ENCODE measurements at places on chromosomes 6 and 20. TPM values are rescaled to one million over a fixed set of nuclear protein-coding genes. Genes with fewer than 3 reads are reported as not detected.

DNA sequence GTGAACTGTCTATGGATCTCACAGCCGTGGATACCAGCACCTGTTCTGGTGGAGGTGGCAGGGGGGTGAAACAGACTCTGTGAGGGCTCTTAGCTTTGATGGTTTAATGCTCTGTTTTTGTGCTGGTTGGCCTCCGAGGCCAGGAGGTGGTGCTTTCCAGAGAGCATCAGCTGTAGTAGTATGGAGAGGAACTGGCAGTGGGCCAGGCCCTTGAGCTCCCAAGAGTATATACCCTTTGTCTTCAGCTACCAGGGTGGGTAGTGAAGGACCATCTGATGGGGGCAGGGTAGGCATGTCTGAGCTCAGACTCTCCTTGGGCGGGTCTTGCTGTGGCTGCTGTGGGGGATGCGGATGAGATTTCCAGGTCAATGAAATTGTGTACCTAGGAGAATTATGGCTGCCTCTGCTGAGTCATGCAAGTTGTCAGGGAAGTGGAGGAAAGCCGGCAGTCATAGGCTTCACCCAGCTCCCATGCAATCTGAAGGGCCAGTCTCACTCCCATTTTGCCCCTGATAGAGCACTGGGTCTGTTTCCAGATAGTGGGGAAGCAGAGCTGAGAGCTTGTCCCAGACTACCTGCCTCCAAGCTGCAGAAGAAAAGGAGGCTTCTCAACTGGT is 102.7 kb upstream of the AHI1 start:
- no peak for DNase-seq

GRCh38 chr20:62359491-62360121 is 7.5 kb downstream of the LAMA5 start:
- DNase-seq = peak; percentile 81

DNA sequence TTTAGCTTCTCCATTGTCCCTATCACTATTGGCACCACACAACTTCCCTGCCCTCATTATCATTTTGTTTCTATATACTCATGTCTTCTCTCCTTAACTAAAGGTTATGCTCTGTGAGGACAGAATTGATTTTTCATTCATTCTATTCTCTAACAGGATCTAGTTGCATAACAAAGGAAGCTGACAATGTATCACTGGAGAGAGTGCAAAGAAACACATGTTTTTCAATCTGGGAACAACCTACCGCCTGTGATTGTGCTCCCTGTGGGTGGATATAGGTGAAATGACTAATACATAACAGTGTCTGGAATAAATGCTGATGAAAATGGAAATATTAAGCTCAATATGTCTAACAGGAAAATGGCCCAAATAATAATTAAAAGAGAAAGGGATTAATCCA is 56.6 kb downstream of the COL12A1 start:
- DNase-seq = no peak

GRCh38 chr6:73079611-73079955 is 145.7 kb downstream of the KHDC1L start:
- DNase-seq = no peak

DNA sequence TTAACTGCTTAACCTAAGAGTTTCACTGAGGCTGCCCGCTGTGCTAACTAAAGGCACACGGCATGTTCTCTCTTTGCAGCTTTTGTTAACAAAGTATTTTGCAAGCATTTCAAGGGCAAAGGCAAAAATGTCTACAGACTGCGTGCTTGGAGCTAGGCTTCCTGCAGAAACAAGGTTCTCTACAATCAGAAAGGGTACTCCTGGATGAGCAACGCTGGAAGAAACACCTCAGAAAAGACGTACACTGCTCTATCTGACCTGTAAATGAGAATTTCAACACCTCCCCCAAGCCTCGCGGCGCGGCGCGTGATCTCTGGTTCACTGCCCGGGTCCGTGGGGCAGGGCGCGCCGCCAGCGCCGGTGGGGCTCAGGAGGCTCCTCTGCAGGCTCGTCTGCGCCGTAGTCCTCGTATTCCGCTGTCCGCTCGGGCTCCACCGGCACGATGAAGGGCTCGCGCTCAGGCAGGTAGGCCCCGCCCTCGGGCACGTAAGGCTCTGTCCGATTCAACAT is 120.9 kb downstream of the COL12A1 start:
- peak; percentile 68 for DNase-seq

DNA sequence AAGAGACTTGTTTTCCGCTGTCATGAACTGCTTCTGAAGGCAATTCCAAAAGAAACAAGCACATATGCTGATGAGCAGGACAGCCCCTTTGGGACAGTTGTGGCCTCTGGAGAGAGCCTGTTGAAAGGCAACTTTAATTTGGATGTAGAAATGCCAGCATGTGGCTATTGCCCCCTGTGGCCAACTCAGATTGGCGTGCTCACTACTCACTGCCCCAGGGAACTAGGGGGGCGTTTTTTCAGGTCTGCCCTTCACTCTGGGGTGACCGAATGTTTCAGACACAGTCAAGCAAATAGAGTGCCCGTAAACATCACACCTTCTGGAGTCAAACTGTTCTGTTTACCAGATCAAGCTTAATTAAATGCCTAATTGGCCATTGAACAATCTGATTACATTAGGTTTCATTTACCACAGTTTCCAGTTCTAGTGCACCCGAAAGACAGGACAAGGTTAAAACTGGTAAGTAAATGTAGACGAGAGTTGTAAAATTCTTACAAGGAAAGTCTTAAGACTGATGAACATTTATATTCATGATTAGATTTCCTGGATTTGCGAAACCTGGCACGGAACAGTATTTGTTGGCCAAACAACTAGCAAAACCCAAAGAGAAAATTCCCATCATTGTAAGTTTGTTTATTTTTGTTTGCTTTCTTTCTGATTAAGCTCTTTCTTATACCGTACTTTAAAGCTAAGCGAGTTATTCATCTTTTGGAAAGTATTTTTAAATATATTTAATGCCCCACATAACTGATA is 75.9 kb upstream of the SYNJ2 start:
- DNase-seq = no peak

GRCh38 chr20:51926670-51927305 is 124.5 kb upstream of the SALL4 start:
- DNase-seq = no peak

- no peak for DNase-seq
These were observed 292.4 kb downstream of the ARHGAP18 start for GRCh38 chr6:129417416-129418086.

- DNase-seq = no peak
These were observed 25.0 kb upstream of the SLC35D3 start for GRCh38 chr6:136897071-136897470.

DNA sequence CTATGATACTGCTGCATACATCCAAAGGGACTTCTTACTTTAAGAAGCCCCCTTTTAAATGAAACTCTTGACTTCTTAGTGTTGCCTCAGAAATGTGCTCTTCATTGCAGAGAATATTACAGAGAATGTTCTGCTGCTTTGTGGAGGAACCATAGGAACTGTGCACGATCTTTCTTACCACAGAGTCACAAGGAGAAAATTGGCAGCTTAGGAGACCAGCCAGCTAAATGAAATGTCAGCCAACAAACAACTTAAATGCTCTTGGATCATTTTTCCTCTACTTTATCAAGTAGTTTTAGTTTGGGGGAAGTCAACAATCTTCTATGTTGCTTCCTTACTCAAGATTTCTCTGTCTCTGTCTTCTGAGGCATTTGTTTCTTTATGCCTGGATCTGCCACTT is 125.9 kb upstream of the MLIP start:
- no peak for DNase-seq

Gene FAM162B
- 0.70 TPM for total RNA-seq

- DNase-seq = no peak
These were observed 1.3 kb downstream of the NRSN1 start for GRCh38 chr6:24127316-24127715.

DNA sequence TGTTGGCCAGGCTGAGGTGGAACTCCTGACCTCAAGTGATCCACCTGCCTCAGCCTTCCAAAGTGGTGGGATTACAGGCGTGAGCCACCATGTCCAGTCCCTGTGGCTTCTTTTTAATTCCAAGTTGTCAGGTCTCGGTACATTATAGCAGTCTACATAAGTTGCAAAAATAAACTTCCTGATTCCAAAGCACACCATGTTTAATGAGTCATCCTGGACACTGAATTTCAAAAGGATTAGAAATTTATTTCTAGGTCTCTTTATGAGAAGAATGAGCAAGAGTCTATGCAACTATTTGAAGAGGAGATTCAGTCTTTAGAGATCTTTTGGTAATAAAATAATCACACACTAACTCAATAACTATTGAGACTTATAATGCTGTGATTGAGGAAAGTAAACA is 63.9 kb upstream of the MCHR2 start:
- no peak for DNase-seq

GRCh38 chr20:11453430-11453829 is 464.3 kb upstream of the BTBD3 start:
- no peak for DNase-seq

DNA sequence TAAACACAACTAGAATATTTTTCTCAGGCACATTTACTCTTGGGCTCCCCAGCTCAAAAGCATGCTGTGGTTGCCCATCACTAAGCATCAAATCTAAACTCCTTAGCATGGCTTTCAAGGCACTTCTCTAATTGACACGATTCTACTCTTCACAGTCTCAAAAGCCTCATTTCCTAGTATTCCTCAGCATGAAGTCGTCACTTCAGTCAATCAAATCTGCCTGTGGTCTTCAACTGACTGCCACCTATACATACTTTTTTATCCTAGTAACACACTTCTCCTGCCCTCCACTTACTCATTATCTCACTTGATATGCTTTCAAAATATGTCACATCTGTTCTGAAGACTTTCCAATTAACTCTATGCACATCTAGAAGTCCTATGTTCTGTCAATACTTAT is 110.3 kb downstream of the TBC1D32 start:
- DNase-seq = no peak

Gene GCNT2
- total RNA-seq = 10.4 TPM

DNA sequence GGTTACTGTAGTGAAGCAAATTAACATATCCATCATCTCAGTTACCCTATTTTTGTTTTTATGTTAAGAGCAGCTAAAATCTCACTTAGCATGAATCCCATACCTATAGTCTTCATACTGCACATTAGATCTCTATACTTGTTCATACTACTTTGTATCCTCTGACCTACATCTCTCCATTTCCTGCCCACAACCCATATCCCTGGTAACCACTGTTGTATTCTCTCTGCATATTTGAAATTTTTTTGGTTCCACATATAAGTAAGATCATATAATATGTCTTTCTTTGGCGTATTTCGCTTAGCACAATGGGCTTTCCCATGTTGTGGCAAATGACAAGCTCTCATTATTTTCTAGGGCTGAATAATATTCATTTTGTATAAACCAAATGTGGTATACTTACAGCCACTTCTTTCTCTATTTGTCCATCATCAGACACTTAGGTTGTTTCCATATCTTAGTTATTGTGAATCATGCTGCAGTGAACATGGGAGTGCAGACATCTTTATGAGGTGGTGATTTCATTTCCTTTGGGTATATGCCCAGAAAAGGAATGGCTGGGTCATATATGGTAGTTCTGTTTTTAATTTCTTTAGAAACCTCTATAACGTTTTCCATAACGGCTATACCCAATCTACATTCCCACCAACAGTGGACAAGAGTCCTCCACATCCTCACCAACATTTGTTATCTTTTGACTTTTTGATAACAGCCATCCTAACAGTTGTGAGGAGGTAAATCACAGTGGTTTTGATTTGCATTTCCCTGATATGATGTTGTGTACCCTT is 39.8 kb downstream of the BACH2 start:
- DNase-seq = no peak

DNA sequence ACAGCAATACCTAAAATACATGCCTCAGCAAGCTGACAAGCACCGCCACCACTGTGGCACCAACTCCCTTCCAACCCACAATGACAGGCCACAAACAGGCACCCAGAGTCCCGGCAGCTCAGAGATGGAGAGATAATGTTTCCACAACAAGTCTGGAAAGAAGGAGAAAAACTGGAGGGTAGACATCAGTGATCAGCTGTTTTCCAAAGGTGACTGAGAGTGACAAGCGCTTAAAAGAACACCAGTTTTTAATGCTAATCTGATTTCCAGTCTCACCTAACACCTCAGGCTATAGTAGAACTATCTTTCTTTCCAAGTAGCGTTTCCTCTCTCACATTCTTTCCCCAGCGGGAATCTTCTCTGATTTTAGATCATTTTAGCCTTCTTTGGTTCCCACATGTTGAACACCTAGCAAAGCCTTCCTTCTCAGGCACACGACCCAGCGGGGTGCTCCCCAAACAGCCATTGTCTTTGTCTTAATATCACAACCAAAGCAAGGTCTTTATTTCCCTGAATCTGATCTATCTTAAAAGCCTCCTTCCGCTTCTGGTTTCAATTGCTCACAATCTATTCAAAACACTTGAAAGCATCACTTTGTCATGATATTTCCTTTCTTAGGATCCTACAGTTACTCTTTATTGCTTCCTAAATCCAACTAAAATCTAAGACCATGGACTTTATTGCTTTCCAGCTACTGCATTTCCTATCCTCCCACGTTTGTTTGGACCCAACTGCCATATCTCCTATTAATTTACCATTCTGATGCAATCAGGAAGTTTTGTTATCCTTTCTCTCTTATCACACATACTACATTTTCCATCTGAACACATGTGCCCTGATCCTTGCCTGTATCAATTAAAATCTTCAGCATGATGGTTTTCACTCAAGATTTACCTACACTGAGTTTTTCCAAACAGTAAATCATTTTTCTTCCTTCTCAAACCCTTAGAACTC is 282.7 kb downstream of the ADGB start:
- no peak for DNase-seq

- no peak for DNase-seq
These were observed 321.6 kb downstream of the CDH4 start for GRCh38 chr20:61573415-61574305.

GRCh38 chr6:43948527-43949485 is 178.4 kb downstream of the MRPL14 start:
- DNase-seq = no peak

DNA sequence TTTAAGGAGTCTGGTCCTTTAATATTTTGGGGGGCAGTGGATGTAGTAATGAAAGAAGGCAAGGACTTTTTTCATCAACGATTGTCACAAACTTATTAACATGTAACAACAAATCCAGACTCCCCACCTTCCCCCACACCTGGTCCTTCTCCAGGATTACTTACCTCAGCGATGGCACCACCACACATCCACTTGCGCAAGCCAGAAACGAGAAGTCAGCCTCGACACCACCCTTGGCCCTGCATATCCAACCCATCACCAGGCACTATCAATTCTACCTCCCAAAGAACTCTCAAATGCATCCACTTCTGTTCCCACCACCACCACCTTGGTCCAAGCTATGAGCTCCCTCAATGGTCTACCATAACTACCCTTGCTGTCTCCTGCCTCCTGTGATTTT is 6.6 kb downstream of the EZR start:
- no peak for DNase-seq

Gene TREM2
- 2.3 TPM for total RNA-seq

DNA sequence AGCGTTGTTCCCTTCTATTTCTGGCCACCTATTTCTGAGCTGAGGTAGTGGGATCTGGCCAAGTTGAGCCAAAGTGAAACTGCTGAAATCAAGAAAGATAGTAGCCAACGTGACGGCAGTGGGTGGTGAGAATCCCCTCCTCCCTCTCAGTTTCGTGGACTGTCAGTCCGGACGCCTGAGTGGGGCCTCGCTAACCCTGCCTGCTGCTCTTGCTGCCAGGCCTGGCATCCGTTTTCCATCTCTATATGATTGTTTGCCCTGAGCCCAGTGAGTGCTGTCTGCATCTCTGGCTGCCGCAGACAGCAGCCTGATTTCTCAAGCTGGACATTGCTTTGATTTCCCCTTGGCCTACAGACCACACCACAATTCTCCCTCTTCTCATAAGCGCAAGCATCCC is 23.5 kb upstream of the PAX1 start:
- no peak for DNase-seq

Gene TBC1D7
- total RNA-seq = 26.2 TPM

- DNase-seq = no peak
These were observed 131.6 kb downstream of the KIF16B start for GRCh38 chr20:16441546-16442164.

- DNase-seq = no peak
These were observed 782 bp downstream of the TRMT11 start for GRCh38 chr6:125987026-125987617.

Data from right cardiac atrium (tissue), 5 donors.